T-cell (primary cell): ENCODE measurements at places on chromosomes 3 and 15. TPM values are rescaled to one million over a fixed set of nuclear protein-coding genes. Genes with fewer than 3 reads are reported as not detected.

DNA sequence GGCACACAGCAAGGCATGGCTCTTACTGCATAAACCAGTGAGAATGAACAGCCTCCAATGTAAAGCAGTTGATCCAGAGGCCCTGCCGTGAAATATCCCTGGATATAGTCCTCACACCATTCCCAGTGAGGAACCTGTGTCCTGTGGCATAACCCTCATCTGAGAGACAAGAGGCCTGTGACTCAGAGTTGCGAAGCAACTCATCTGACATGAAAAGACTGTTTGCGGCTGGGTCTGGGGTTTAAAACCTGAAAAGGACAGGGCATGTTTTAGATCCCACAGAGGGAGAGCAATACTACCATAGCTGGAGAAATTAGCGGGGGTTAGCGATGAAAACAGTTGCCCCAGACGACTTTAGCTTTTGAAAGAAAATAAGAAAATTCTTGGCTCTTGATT is 165.3 kb upstream of the BHLHE40 start:
- no peak for DNase-seq

GRCh38 chr15:40389824-40390595 is 7.5 kb downstream of the KNSTRN start:
- DNase-seq = no peak

DNA sequence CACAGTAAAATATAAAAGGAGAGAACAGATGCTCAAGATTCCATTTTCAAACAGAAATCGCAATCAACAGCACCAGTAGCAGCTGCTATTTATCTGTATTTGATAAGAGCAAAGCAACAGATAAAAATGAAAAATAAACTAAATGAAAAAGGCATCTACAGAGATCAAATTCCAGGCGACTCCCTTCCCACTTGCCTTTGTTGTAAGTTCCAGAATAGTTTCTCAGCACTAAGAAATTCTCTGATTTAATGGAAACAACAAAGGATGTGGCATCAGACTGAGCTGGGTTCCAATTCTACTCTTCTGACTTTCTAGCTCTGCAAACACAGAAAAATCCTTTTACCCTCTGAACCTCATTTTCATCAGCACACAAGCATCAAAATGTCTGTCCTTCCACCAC is 110.8 kb upstream of the MME start:
- DNase-seq = no peak

- no peak for DNase-seq
Observed at GRCh38 chr3:191543897-191544296, 82.9 kb downstream of the PYDC2 start.

- DNase-seq = no peak
Observed at GRCh38 chr3:170802164-170803151, 67.5 kb downstream of the RPL22L1 start.

- no peak for DNase-seq
Observed at GRCh38 chr15:62850791-62851291, 191.7 kb upstream of the TPM1 start.

Gene UBE2E1
- total RNA-seq = 71.8 TPM

DNA sequence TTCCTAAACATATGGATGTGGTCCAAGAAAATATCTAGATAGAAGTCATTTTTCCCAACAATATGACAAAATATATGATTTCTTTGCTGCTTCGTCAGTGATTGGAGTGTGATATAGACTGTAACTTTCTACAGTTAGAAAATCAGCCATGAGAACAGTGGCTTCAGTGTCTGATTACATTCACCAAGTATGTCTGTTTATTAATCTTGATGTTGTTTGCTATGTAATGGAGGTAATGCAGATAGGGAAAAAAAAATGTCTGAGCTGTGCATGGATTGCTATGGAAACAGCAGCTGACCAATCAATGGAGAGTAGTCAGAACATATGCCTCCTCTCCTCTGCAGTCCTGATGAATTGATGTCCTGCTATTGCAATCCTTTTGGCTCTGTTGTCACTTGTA is 72.3 kb upstream of the GAP43 start:
- DNase-seq = no peak

DNA sequence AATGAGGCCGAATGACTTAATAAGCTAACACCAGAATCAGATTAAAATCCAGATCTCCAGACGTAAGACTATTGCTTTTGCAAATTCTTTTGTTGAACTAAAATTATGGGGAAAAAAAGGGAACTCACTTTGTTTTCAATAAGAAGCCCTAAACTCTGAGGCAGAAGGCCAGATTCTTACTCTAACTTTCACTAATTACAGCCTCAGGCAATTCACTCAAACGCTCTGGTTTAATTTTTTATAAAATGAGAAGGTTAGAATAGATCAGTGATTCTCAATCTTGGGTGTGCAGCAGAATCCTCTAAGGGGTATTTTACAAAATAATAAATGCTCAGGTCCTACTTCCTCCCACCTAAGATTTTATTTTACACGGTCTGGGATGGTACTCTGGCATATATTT is 38.1 kb downstream of the C3orf70 start:
- DNase-seq = no peak

DNA sequence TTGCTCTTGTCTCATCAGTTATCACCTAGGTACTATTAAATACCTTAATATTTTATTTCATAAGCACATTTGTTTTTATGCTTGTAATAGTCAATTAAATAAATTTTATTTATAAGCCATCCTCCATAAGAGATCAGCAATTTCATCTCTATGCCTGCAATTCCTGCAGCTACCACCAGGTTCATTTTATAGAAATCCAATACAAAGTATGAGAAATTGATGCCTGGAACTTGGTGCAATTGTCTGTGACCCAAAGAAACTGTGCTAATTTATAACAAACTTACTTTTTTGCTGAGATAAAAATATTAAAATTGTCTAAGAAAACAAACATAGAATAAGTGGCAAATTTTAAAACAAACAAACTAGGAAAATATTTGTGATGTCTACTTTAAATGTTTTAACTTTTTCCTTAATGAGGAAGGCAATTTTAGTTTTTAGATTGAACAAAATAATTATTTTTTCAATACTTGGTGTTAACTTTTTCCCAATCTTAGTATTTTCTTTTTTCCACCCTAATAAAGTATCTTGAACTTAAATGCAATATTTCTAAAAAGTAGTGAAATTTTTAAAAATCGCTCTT is 1026.6 kb downstream of the ROBO1 start:
- DNase-seq = no peak

Gene RAD51
- total RNA-seq = 0.85 TPM

Gene TMEM87A
- 45.4 TPM for total RNA-seq

DNA sequence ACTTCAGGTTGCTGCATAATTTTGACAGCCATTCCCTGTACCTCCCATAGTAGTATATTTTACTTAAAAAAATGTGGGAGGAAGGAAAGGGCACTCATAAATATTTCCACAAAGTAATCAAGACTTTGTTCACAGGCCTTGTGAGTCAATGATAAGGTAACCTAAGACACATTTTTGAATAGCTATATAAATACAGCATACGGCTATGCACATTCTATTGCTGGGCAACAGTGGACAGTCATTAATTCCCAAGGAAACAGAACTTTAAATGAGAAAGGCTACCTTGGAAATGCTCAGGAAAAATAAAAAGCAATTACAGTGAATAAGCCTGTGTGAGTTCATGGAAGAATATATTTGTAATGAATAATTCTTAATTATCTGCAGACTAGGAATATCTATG is 144.0 kb downstream of the CADM2 start:
- DNase-seq = no peak

Gene SIDT1
- 44.9 TPM for total RNA-seq

Gene SST
- total RNA-seq = not detected

Gene LDHAL6B
- total RNA-seq = not detected
